ENCODE measurements at places on chromosomes 1 and 21. TPM values are rescaled to one million over a fixed set of nuclear protein-coding genes. Genes with fewer than 3 reads are reported as not detected.

GRCh38 chr1:90114521-90115141, 119.7 kb downstream of the ZNF326 start:
- no peak overlapping the region for H3K27ac ChIP-seq
- no peaks in the 10 kb centered on the region for H3K36me3 ChIP-seq
- peak; percentile 65 for DNase-seq

DNA sequence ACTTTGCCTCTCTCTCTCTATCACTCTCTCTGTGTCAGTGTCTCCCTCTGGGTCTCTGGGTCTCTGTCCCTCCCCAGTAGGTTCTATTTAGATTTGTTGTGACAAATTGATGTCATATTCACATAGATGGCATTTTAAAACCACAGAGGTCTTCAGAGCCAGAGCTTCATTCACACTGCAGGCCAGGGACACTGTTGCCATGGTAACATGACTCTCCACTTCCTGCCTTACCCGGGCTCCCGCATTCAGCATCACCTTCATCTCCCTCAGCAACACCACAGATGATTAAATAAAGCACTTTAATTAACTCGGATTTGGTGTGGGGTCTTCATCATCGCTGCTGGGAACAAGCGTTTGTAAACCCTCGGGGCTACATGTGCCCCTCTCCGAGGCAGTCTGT, 132.6 kb downstream of the ETS2 start:
- H3K36me3 ChIP-seq, result no peaks in the 10 kb centered on the region
- H3K27ac ChIP-seq, result no peak overlapping the region
- peaks cover 8% of the 10 kb centered on the region for H3K4me1 ChIP-seq
- no peaks in the 10 kb centered on the region for H3K27me3 ChIP-seq
- H3K4me3 ChIP-seq, result no peak overlapping the region

DNA sequence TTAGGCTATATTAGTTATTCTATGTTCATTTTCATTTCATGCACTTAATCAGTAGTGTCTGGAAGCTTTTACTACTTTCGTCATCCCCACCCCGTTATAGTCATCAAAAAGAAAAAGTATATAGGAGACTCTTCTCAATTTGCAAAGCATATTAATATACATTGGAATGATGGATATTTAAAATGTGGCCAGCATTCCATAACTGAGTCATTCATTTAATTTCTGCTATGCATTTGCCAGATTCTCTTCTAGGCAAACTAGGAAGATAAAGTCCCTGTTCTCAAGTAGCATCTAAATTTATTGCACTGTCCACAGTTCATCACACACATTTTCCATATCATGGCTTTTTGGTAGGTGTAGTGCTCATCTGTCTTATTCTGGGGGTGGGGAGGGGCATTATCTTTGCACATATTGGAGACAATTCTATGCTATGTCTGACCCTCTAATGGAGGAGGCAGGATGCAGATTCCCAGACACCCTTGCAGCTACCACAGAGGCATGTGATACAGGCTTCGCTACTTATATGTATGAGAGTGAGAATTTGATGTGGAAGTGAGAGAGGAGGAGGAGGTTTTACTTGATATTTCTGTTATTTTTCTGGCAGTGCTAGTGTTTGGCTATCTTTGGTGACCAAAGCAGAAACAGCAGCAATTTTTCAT, 125.8 kb downstream of the CTH start:
- H3K4me1 ChIP-seq, result no peaks in the 10 kb centered on the region
- no peak overlapping the region for H3K27ac ChIP-seq
- H3K36me3 ChIP-seq, result no peaks in the 10 kb centered on the region
- no peak for DNase-seq

GRCh38 chr1:58941471-58942289, 157.8 kb upstream of the JUN start:
- no peaks in the 10 kb centered on the region for H3K36me3 ChIP-seq
- no peak for DNase-seq
- no peak overlapping the region for H3K4me3 ChIP-seq
- H3K27ac ChIP-seq, result no peak overlapping the region

DNA sequence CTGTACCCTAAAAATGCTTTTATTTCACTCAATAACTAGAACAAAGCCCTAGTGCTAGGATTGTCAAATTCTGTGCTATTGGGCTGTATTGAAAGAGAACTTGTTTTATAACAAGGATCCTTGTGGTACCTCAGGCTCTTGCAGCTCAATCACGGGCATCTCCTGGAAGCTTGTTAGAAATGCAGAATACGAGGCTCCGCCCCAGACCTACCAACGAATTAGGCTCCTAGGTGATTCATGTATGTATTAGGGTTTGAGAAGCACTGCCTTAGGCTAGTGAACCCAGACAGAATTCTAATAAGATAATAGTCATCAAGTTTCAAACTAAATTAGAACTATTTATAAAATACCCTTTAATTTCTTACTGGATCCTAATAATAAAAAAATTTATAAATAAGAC, 45.6 kb downstream of the ZZZ3 start:
- DNase-seq, result no peak
- no peaks in the 10 kb centered on the region for H3K27me3 ChIP-seq
- H3K4me1 ChIP-seq, result peaks cover 5% of the 10 kb centered on the region
- H3K27ac ChIP-seq, result no peak overlapping the region

- peak; percentile 33 for DNase-seq
- no peak overlapping the region for H3K4me3 ChIP-seq
- H3K27me3 ChIP-seq, result no peaks in the 10 kb centered on the region
- no peaks in the 10 kb centered on the region for H3K4me1 ChIP-seq
Measured at GRCh38 chr1:156931211-156931952, 10.9 kb downstream of the LRRC71 start.

- no peak for DNase-seq
- H3K4me1 ChIP-seq, result no peaks in the 10 kb centered on the region
- no peaks in the 10 kb centered on the region for H3K36me3 ChIP-seq
- H3K27ac ChIP-seq, result no peak overlapping the region
- H3K4me3 ChIP-seq, result no peak overlapping the region
- H3K27me3 ChIP-seq, result no peaks in the 10 kb centered on the region
Measured at GRCh38 chr1:220637759-220638158, 52.4 kb upstream of the C1orf115 start.

DNA sequence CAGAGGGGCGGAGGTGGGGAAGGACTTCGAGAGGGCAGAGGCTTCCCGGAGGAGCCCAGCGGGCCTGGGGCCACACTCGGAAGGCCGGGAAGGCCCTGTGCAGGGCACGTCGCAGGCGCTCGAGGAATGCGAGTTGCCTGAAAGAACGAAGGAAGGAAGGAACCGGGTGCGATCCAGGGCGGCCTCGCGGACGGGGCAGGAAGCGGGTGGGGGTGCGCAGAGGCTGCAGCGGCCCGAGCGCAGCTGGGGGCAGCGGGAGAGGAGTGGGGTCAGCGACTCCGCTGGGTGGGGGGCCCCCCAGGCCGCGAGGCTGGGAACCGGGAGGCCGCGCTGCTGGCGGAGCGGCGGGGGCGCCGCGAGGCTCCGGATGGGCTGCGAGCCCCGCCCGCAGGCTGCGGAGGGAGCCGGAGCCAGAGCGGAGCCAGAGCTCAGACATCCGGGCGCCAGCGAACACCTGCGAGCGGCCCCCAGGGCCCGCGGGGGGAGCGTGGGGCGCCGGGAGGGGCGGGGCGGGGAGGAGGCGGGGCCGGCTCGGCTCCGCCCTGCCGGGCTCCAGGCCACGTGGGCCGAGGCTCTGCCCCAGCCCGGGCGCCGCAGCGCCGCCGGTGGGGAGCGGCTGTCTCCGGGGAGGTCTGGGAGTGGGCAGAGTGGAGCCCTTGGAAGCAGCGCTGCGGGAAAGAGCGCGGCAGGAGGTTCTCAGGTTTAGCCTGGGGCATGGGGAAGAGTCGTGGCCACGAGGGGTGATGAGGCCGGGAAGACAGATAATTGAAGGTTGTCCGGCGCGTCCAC, 4.6 kb downstream of the ID3 start:
- no peaks in the 10 kb centered on the region for H3K27me3 ChIP-seq
- DNase-seq, result peak; percentile 78
- H3K4me1 ChIP-seq, result peaks cover 16% of the 10 kb centered on the region

DNA sequence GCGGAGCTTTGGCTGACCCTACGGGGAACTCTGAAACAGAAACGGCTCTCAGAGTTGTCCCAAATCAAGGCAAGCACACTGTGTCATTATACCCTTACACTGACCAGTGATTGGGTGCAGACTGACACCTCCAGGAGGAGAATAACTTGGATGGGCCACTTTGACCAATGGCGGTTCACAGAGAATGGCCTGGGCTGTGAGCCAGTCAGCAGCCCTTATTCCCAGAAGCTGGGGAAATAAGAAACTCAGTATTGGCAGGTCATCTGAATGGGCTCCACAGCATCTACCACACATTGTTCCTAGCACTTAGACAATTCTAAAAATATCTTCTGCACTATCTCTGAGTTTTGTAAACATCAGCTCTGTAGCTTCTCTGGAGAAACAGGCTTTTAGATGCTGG, 265.2 kb downstream of the ADGRL2 start:
- no peaks in the 10 kb centered on the region for H3K36me3 ChIP-seq
- H3K27ac ChIP-seq, result no peak overlapping the region
- H3K4me1 ChIP-seq, result no peaks in the 10 kb centered on the region
- no peak overlapping the region for H3K4me3 ChIP-seq
- DNase-seq, result no peak
- no peaks in the 10 kb centered on the region for H3K27me3 ChIP-seq

- DNase-seq, result no peak
- H3K27ac ChIP-seq, result no peak overlapping the region
- H3K27me3 ChIP-seq, result no peaks in the 10 kb centered on the region
- no peaks in the 10 kb centered on the region for H3K36me3 ChIP-seq
- no peak overlapping the region for H3K4me3 ChIP-seq
- H3K4me1 ChIP-seq, result no peaks in the 10 kb centered on the region
Measured at GRCh38 chr1:13728091-13728715, 28.2 kb downstream of the PRDM2 start.

DNA sequence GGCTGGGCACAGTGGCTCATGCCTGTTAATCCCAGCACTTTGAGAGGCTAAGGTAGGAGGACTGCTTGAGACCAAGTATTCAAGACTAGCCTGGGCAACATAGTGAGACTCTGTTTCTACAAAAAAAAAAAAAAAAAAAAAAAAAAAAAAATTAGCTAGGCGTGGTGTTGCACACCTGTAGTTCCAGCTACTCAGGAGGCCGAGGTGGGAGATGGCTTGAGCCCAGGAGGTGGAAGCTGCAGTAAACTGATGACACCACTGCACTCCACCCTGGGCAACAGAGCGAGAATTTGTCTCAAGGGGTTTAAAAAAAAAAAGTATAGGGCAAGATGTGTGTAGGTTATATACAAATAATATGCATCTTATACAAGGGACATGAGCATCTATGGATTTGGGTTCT, 2.6 kb downstream of the TDRKH start:
- no peak for DNase-seq
- peaks cover 6% of the 10 kb centered on the region for H3K27me3 ChIP-seq
- H3K36me3 ChIP-seq, result no peaks in the 10 kb centered on the region
- H3K4me3 ChIP-seq, result no peak overlapping the region
- H3K4me1 ChIP-seq, result no peaks in the 10 kb centered on the region
- H3K27ac ChIP-seq, result no peak overlapping the region

DNA sequence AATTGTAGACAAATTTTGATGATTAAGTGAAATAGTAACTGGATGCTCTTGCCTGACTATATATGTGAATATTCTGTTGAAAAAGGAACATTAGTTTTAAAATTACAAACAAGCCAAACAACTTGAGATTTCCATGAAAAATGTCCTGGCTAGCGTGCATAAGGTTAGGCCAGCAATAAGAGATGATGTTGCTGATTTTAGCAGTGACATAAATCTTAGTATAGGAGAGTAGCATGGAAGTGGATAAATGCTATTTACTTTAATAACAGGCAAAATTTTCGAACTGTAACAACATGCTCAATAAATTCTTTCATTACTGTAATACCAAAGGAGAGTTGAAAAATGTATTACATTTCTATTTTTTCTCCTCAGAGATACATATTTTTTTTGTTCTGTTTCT, 266.6 kb downstream of the LRRC7 start:
- no peaks in the 10 kb centered on the region for H3K27me3 ChIP-seq
- no peak for DNase-seq
- H3K36me3 ChIP-seq, result no peaks in the 10 kb centered on the region
- no peak overlapping the region for H3K27ac ChIP-seq

- H3K27me3 ChIP-seq, result no peaks in the 10 kb centered on the region
- no peaks in the 10 kb centered on the region for H3K4me1 ChIP-seq
- H3K27ac ChIP-seq, result no peak overlapping the region
Measured at GRCh38 chr1:115911294-115911693, 65.0 kb upstream of the SLC22A15 start.

GRCh38 chr1:214897581-214897980, 185.0 kb upstream of the KCNK2 start:
- DNase-seq, result no peak
- H3K36me3 ChIP-seq, result no peaks in the 10 kb centered on the region
- H3K27me3 ChIP-seq, result no peaks in the 10 kb centered on the region
- H3K4me1 ChIP-seq, result peaks cover 2% of the 10 kb centered on the region

GRCh38 chr1:43001434-43001833, 42.8 kb upstream of the SLC2A1 start:
- H3K4me1 ChIP-seq, result no peaks in the 10 kb centered on the region
- H3K4me3 ChIP-seq, result no peak overlapping the region
- no peaks in the 10 kb centered on the region for H3K36me3 ChIP-seq

DNA sequence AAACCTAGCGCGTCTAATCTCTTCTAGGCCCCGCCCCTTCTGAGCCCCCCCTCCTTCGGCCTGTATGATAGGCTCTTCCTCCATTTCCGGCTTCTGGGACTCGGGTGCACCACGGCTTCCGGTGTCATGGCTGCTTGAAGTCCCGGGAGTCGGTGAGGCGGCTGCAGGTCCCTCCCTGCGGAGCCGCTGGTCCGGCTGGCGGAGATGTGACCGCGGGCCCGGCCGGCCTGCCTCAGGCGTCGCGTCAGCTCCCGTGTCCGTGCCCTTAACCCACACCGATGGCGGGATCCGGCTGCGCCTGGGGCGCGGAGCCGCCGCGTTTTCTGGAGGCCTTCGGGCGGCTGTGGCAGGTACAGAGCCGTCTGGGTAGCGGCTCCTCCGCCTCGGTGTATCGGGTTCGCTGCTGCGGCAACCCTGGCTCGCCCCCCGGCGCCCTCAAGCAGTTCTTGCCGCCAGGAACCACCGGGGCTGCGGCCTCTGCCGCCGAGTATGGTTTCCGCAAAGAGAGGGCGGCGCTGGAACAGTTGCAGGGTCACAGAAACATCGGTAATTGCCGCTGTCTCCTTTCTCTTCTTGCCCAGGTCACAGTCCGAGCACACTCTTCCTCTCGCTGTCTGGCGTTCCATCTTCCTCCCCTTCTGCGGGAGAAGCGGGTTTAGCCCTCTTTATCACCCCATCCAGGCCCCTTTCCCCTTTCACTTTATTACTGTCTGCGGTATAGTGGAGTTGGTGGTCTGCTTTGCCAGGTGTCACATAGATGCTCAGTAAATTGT, at the start of gene UHMK1:
UHMK1 (plus strand) TSS at position 96 of the 773 bp plus-strand sequence; CDS start at position 279, 183 bp downstream.
- DNase-seq, result peak; percentile 92
- peaks cover 4% of the 10 kb centered on the region for H3K36me3 ChIP-seq
- no peaks in the 10 kb centered on the region for H3K27me3 ChIP-seq

TDRD10 gene
- not detected for polyA plus RNA-seq

CYP2J2 gene
- 0.07 TPM for polyA plus RNA-seq

DHX9 gene
- polyA plus RNA-seq, result 194 TPM

C1orf94 gene
- 0.10 TPM for polyA plus RNA-seq

TAF5L gene
- polyA plus RNA-seq, result 18.6 TPM

OR2T33 gene
- not detected for polyA plus RNA-seq
